ENCODE measurements at places on chromosomes 1 and 21.

DNA sequence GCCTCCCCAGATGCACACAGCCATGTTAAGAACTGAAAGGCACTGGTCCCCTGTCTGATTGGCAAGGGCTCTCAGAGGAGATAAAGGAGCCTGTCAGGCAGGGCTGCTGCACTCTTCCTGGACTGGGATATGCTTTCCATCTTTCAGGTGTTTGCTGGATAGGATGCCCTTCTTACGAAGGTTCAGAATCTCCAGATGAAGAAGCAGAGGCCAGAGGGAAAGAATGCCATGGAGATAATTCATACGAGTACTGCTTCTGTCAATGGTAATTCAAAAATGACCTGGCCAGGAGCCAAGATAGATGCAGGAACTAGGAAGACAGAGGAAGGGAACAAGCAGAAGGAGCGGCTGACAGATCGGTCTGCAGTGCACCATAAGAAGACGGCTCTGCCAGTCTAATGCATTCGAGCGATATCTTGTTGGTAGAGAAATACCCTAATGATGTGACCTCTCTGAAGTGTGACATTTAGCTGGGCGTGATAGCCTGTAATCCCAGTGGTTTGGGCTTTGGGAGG lies 16.6 kb upstream of the ATP2B4 start:
- DNase-seq = no peak

DNA sequence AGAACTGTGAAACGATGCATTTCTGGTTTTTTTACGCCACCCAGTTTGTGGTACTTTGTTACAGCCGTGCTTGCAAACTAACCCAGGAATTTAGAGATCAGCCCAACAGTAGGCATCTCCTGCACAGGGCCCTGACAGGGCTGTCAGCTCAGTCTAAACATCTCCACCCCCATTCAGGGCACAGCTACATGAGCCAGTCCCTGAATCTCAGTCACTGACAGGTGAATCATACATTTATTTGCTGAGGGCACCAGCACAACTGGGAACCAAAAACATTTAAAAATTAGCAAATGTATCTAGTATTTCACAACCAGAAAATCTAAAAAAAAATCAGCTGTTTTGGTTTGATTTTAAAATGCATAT lies 30.7 kb downstream of the PRDX6 start:
- no peak for DNase-seq

DNA sequence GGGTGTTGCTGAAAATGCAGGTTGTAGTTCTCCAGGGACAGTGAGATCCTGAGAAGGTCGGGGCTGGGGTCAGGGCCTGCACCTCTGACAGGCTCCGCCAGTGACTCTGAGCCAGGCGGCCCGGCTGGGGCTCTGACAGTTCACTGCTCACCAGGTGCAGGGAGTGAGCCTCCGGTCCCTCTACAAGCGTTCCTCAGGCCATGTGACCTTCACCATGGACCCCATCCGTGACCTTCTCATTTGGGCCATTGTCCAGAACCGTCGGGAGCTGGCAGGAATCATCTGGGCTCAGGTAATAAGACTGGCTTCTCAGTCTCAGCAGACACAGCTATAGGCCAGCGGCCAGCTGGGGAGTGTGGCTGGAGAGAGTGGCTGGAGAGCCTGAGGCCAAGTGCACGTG lies 41.8 kb downstream of the TRPM2 start:
- DNase-seq = no peak

GRCh38 chr1:64711266-64711665 lies 33.6 kb upstream of the RAVER2 start:
- DNase-seq = no peak

- peak; percentile 51 for DNase-seq
These were observed 35.7 kb upstream of the MTR start for GRCh38 chr1:236759252-236759859.

DNA sequence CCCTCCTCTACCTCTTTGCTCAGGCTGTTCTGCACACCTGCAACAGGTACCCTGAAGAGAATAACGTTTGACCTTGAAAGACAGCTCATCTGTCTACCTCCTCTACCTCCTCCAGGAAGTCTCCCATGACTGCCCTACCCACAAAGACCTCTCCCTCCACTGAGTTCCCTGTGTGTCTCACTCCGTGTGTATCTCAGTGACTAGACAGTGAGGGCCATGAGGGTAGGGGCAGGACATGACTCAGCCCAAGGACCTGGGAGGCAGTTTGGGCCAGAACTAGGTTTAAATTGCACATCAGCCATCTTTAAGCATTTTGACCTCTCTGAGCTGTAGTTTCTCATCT lies 32.0 kb upstream of the LRP8 start:
- DNase-seq = no peak

GRCh38 chr1:95122151-95122697 lies 5.1 kb downstream of the TLCD4 start:
- DNase-seq = no peak

All from NCI-H1694 (cell line).